ENCODE measurements at places on chromosomes 2 and 18.

- no peak for DNase-seq
Observed at GRCh38 chr2:240954436-240955305, 43.7 kb upstream of the SNED1 start.

GRCh38 chr2:225670111-225670974, 270.8 kb downstream of the NYAP2 start:
- no peak for DNase-seq

DNA sequence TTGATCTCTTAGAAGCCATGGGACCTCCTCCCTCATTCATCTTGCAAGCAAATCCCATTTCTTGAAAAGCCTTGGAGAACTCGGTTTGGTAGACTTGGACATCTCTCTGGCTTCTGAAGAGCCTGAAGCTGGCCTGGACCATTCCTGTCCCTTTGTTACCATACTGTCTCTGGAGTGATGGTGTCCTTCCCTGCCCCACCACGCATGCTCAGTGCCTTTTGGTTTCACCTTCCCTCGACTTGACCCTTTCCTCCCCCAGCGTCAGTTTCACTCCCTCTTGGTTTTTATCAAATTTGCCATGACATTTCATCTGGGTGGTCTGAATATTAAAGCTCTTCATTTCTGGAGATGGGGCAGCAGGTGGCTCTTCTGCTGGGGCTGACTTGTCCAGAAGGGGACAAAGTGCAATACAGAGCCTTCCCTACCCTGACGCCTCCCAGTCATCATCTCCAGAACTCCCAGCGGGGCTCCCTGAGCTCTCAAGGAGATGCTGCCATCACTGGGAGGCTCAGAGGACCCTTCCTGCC, 20.0 kb downstream of the FOSL2 start:
- DNase-seq, result no peak

DNA sequence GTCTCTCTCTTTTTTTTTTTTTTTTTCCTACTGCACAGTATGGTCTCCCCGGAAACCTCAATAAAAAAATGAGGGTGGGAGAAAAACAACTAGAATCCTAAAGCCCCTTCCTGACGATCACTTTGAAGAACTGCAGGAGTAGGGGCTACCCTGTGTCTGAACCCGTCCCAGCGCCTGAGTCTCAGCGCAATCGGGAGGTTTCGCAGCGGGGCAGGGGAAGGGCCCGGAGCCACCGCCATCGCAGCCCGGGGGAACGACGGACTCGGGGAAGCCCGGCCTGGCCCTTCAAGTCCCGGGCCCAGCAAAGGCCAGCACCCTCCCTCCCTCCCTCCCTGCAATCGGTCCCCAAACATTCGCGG, 411 bp downstream of the NARS1 start:
- no peak for DNase-seq

- no peak for DNase-seq
Observed at GRCh38 chr2:10204326-10205161, 82.0 kb downstream of the RRM2 start.

DNA sequence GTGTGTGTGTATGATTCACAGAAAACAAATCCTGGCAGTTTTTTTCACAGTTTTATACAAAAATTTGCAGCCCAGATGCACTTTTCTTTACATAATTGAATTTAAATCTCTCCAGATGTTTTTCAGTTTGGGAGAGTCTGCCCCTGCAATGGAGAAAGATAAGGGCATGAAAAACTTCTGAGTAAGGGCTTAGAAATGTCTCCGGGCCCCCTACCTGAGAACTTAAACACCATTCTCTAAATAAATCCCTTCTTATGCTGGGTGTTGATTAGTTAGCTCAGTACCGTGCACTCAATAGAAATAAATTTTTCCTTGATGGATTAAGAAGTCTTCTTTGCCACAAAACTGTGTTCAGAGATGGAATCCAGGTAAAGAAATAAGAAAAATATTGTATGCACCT, 64.5 kb downstream of the DPP4 start:
- no peak for DNase-seq

DNA sequence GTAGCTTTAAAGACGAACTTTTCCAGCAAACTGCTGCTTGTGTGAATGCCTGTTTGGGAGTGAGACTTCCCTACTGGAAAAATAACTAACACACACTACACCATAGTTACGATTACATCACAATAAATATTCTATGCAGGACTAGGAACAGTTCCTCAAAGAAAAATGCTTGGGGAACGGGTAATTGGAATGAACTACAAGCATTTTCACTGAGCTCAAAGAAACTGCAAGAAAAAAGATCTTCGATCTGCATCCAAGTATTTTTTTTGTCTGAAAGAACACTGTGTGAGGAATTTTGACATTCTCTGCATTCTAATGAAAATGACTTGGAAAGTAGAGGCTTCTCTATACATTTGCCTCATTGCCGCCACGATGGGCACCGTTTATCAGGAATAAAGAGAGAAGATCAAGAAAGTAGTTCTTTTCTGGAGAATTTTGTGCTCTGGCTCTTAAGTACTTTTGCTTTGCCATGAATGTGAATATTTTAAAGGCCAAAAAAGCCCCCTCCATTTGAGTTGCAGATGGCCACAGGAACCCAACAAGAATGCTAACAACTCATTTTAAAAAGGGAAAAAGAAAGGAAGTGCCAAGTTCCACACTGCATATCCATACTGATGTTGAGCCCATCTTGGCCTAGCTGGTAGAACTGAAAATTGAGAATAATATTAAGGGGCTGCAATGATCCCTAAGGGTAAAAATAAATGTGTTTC, 13.6 kb downstream of the LYPD1 start:
- DNase-seq, result no peak

GRCh38 chr2:58155160-58155778, 85.9 kb downstream of the FANCL start:
- no peak for DNase-seq

- no peak for DNase-seq
Observed at GRCh38 chr2:76633276-76633921, 888.8 kb downstream of the LRRTM4 start.

GRCh38 chr18:59159986-59160385, 20.3 kb downstream of the SEC11C start:
- DNase-seq, result no peak

GRCh38 chr2:231263118-231263831, 64.8 kb downstream of the ARMC9 start:
- no peak for DNase-seq

DNA sequence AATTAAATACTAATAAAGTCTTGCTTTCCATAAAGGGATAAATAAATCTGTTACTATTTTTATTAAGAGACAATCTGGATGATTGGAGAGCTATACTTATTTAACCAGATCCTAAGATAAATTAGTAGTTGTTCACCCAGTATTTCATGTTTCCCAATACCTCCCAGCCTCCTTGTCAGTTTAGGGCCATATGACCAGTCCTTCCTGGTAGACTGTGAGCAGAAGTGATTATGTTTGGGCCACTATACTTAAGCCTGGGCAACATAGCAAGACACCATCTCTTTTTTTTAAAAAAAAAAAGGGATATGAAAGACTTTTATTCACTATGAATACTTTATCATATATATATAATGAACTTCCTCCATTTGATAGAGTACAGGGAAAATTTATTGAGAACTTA, 48.8 kb upstream of the PPM1B start:
- DNase-seq, result no peak

GRCh38 chr2:144242311-144242710, 277.6 kb downstream of the ZEB2 start:
- no peak for DNase-seq

- DNase-seq, result no peak
Observed at GRCh38 chr2:159249990-159250715, 36.4 kb downstream of the WDSUB1 start.

GRCh38 chr2:239884875-239885274, 140.3 kb downstream of the NDUFA10 start:
- DNase-seq, result no peak

DNA sequence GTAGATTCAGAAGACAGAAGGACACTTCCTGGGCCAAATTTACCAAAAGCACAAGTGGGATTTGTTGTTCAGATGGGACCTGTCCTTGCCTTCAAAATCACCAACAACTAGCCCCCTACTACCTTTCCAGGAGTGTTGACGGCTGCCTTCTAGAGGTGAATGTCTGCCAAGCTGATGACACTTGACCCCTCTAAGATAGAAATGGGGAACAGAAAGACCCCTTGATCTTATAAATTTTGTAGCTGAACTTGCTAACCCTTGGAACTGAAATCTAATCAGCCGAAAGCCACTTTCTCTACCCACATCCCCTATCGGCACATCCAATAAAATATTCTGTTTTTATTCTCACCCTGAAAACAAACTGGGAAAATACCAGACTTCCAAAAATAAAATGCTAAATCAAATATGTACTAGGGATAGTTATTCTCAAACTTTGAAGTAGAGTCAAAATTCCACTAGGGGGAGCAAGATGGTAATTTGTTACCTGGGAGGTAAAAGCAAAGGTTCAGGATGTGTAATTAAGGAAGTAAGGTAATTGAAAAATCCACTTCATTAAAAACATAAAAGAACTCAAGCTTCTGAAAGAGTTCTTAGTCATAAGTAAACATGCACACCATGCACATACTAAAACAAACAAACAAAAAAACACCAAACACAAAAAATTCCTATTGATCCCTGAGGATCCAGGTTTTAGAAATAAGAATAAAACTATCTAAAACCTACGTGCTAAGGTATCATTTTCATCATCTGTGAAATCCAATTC, 119.2 kb downstream of the ANKRD44 start:
- DNase-seq, result no peak

GRCh38 chr18:12048010-12048826, 45.4 kb upstream of the ANKRD62 start:
- DNase-seq, result no peak

DNA sequence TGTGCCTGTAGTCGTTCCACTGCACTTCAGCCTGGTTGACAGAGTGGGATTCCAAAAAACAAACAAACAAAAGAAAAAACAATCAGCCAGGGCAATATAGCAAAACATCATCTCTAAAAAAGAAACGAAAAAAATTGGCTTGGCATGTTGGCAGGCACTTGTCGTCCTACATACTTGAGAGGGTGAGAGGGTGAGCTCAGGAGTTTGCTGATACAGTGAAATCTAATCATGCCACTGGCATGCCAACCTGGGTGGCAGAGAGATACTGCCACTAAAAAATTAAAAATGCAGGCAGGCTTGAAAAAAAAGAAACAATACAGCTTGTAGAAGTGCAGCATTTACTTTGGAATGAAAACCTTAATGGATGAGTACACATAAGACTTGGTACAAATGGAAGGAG, 282.9 kb upstream of the RGPD4 start:
- DNase-seq, result no peak

DNA sequence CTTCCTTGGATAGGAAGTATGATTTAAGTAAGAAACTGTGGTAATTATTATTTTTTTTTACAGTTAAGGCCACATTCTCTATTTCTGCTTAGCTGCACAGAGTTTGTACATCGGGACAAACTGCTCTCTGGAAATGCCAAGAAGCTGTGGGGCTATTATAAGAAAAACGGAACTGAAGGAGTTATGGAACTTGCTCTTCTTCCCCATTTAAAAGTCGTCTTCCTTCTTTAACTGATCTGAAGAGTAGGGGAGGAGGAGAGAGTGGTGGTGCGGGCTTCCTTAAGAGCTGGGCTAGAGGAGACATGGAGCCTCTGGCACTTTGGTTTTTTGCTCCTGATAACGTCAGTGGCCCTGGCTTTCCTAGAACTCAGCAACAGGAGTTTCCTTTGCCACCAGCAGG, 54.4 kb downstream of the RAB31 start:
- DNase-seq, result no peak

DNA sequence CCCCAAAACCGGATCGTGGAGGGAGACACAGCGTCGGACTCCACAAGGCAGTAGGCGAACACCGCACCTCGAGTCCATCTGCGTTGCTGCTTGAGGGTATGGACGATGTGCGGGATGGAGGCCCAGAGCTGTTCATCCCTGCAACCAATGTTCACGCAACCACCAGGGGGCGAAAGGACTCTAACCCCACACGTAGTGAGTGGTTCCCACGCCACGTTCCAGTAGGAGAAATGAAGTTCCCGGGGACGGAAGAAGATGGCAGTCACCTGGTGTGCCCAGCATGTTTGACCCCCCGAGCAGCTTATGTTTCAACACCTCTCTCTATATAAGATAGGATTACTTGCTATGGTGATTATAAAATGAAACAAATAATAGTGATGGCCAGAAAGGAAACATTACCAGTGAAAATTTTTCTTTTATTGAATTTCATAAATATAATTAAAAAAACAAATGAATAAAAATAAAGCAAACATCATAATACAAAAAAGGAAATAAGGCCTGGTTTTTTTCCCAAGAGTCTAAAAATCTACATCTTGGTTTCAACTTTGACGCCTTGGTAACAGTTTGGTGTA, 184.3 kb downstream of the SH3BP4 start:
- DNase-seq, result no peak

DNA sequence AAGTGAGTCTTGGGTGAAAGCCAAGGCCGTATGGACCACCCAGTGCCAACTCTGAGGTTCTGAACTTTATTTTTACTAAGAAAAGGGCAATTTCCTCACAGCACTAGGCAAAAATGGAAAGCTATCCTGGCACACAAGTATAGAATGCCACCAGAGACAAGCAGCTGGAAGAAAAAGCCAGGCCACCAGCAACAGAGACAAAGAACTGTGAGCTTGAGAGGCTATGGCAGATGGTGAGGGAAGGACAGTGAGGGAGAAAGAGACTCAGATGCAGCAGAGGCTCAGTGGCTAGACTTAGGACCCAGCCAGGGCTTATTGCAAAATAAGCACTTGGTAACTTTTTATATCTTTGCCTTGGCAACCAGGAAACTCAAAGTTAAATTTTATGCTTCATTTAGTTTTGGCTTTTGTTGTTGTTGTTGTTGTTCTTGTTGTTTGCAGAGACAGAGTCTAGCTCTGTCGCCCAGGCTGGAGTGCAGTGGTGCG, 78.0 kb upstream of the BZW1 start:
- DNase-seq, result no peak

- no peak for DNase-seq
Observed at GRCh38 chr2:18841248-18842150, 252.1 kb upstream of the NT5C1B start.

GRCh38 chr2:177816766-177817165, 255.8 kb downstream of the PDE11A start:
- no peak for DNase-seq

- no peak for DNase-seq
Observed at GRCh38 chr2:205077159-205077558, 531.9 kb downstream of the PARD3B start.

DNA sequence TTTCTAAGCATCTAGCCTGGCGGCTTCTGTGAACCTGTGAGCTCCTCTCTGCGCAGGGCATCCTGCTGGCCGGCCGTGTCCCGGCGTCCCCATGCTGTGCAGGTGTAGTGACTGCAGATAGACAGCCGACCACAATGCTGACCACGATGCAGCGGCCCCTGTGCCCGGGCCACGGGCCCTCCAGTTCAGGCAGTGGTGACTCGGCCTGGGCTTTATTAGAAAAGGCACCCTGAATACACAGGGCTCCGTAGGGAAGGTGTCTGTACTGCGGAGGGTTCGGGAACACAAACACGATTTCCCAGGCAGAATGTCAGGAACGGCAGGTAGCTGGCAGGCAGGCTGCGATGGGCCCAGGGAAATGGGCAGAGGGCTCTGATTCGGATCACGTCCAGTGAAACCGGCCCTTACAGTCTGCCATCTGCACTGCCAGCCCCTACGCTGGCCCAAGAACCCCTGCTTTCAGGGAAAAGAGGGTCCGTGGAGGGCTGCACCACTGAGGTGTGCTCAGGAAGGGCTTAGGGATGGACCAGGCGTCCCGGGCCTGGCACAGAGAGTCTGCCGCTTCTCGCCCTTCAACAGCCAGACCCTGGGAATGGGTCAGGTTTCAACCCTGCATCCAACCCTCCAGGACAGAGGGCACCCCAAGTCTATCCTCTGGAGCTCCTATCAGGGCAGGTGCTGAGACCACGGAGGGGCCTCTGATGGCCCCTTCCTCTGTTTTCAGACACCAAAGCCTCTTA, 196.5 kb downstream of the HDAC4 start:
- DNase-seq, result no peak

All from stimulated activated CD4-positive, alpha-beta T cell treated with anti-CD3 and anti-CD28 coated beads, Interleukin-15, amount 100 ng/mL, for 1 hour (primary cell).